ENCODE measurements at places on chromosomes 3 and 15.

- no peak for DNase-seq
Observed at GRCh38 chr15:29822684-29823459, 604 bp upstream of the TJP1 start.

DNA sequence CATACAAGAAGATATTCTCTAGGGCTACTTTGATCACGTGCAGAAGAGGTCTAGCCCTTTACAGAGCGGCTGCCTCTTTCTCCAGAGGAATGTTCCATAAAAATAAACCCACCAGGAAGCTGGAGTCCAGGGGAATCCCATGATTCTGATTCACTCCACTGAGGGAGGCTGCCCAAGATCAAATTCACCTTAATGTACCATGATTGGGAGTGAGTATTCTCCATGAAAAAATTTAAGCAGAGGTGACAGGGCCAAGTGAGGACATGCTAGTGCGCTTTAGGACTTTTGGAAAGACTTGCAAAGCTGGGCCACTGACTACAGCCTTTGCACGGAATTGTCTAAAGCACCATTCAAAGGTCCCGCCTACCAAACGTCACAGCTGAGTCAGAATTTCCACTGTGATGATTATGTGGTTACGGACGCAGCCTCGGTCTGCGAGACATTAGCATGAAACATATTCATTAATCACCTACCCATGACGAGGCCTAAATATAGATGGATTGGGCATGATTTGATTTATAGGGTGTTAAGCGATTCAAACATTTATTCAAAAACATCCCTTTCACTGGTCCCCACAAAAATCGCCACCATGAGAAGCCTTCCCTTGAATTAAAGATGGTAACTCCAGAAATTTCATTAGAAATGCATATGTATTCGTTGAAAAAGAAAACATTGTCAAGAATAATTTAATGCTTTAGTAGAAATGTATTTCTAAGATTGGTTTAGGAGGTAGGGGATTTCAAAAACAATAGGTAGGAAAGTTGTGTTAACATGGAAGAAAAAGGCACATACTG lies 152.6 kb downstream of the GREM1 start:
- no peak for DNase-seq

- DNase-seq: no peak
Observed at GRCh38 chr3:87468938-87469337, 192.6 kb upstream of the POU1F1 start.

- no peak for DNase-seq
Observed at GRCh38 chr3:149494022-149494758, 19.7 kb downstream of the TM4SF4 start.

- no peak for DNase-seq
Observed at GRCh38 chr3:183301937-183302580, 49.0 kb downstream of the B3GNT5 start.

- DNase-seq: no peak
Observed at GRCh38 chr15:61426466-61426865, 197.4 kb upstream of the RORA start.

GRCh38 chr3:184015381-184016019 lies 2.2 kb downstream of the ABCC5 start:
- no peak for DNase-seq

DNA sequence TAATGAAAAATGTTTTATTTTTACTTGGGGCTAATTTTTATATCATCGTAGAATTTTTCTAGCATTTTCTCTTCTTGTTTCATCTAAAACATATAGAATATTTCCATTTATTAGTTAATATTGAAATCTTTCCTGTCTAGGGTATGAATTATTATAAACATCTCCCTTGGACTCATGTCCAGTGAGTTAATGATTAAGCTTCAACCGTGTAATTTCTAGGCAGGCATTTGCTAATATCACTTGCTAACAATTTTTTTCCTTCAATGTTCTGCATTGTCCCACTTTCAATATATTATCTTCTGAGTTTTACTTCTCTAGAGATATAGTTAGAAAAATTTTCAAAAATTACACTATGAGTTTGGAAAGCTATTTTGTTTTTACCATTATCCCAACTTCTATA lies 1371.6 kb upstream of the EPHA6 start:
- no peak for DNase-seq

- DNase-seq: no peak
Observed at GRCh38 chr3:187082758-187083375, 56.4 kb downstream of the RPL39L start.

- no peak for DNase-seq
Observed at GRCh38 chr3:97882975-97883598, 61.3 kb downstream of the CRYBG3 start.

DNA sequence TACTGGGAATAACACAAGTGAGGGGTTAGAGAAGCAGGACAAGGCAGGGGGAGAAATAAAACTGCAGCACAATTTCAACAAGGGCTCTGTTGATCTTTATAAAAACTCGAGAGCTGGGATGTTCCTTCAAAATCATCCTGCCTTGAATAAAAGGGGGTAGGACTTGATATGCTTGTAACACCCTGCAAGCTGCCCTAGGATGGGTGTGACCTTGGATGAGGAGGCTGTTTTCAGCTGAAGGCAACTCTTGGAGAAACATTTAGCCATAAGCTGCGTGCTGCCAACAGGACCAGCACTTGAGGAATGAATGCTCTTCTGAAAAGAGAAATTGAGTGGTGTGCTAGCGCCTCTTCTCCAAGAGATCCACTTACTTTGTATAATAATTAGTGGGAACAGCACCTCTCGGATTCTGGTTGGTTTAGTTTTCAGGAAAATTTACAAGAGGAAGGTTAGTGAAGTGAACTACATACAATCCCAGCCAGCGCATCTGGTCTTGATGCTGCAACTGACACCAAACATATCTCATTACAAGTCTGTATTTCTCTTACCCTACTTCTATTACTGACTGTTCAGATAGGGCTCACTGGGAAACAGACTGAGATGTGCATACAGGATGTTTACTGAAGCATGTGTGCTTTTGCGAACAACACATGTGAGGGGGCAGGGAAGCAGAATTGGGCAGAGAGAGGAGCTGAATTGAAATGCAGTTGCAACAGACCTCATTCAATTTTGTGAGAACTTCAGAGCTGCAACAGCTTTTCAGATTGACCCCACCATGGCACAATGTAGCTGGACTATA lies 643.0 kb upstream of the GOLIM4 start:
- no peak for DNase-seq

DNA sequence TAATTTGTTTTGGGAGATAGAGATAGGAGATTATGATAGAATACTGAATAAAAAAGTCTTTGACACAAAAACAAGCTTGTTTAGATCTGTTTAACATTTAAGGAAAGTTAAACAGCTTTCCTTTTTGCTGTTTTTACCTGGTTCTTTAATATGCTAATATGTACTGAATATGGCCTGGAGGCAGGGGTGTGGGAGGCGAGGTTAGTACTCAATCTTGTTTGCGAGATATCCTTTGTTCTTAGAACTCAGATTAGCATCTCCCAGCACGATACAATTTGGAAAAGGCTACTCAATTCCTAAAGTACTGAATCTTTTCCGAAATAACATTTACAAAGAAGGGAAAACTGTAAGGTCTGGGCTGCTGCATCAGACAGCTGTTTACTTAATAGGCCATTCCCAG lies 40.8 kb upstream of the ST3GAL6 start:
- no peak for DNase-seq

DNA sequence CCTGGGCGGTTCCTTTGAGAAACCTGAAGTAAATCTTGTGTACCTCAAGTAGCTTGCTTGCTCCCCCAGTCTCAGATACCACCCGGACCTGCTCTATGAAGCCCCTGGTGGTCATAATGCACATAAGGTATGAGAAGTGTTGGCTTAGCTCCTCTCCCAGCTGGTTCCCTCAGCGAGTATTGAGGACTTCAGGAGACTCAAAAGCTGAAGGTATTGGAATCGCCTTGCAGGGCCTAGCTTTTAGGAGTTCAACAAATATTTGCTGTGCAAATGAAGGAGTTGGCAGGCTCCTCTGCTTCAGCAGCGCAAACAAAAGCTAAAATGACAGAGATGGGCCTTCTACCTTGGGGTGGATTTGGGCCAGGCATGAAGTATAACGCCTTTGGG lies 1.7 kb downstream of the CMTM8 start:
- DNase-seq: no peak

DNA sequence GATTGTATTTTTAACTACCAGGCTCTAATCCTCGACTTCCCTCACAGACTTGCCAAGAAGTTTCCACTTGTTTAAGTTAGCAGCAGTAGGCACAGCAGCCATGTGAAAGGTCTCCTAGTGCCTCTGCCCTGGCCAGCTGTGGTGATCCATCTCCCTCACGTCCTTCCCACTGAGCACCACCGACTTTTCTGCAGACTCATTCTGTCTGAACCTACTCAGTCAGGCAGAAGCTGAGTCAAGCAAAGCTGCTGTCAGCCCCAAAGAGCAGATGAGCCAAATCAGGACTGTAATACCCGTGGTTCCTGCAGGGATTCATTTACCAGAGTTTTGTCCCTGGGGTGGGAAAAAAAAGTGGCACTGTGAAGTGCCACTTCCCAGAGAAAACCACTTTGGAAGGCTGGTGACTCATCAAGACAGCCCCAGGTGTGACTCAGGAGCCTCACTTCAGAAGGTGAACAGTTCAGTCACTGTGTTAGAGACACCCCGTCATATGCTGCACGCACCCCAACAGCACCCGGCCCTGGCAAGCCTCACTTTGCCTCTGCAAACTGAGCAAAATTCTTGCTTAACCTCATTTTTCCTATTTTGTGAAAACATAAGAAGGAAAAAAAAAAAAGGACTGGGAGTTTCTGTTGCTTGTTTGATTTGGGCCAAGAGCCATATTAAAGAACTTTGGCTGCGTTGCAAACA lies 76.0 kb downstream of the WWTR1 start:
- DNase-seq: no peak

DNA sequence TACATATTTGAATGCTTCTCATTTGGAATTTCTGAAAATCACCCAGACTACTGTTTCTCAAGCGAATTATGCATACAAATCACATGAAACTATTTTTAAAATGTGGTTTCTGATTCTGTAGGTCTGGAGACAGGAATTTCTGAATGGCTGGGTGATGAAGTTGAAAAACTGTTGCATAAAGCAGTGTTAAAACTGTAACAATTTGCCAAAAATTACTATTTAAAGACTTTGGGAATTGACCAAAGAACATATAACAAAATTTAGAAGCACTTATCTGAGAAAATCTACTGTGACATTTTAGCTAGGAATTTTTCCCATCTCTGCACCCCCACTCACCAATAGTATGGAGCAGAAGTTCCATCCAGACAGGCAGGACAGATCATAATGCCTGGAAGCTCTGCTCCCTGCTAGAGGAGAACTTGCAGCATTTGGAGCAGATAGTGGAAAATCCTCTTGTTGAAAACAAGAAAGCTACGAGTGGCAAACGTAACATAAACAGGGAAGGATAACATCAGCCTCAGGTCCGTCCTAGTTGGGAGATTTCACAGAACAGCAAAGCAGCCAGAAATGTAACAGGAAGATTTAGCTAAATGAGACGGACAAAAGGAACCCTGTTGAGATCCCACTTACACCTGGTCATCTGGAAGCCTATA lies 132.3 kb upstream of the MCTP2 start:
- DNase-seq: no peak

DNA sequence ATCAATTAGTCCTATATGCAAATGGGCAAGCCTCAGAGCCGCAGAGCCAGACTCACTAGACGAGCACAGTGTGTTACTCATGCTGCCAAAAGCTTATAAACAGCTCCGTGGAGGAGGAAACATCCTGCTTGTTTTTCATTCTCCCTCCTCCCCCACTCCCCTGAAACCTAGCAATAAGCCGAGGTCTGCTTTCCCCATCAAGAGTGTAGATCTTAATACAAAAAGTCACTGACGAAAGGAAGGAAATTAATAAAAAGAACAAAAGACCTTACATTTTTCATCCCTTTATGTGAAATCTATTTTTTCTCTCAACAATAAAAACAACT lies 88.5 kb downstream of the XXYLT1 start:
- DNase-seq: no peak

DNA sequence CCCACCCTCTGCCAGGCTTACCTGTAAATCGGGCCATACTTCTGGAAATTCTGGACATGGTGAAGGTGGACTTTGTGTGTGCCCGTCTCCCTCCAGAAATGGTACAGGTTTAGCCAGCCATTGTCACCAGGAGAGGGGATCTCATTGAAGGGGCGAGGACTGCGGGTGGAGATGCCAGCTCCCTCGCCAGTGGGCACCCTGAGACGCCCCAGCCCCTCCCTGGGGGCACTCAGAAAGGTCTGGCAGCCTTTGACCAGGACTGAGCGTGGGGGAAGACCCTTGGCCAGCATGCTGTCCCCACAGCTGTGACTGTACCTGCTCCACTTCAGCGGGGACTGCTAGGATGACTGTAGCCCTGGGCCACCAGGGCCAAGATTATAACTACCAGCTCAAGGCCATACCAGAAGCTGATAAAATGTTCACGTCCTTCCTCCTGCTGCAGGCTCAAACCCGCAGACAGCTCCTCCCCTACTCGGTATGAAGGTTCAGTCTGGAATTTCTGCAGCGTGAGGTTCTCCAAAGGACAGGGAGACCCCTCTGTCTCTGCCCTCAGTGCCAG lies at the start of gene CYP11A1:
Gene CYP11A1, minus strand, starts transcription at position 351 of the 559 bp plus-strand sequence. Its CDS starts 61 bp downstream, at position 290.
- no peak for DNase-seq
